SJSA1 (cell line): ENCODE measurements at places on chromosomes 3 and 15. TPM values are rescaled to one million over a fixed set of nuclear protein-coding genes. Genes with fewer than 3 reads are reported as not detected.

GRCh38 chr3:63015614-63016309 lies 140.5 kb upstream of the CADPS start:
- no peak for DNase-seq

GRCh38 chr3:159679900-159680299 lies 308.7 kb upstream of the IL12A start:
- DNase-seq = no peak

DNA sequence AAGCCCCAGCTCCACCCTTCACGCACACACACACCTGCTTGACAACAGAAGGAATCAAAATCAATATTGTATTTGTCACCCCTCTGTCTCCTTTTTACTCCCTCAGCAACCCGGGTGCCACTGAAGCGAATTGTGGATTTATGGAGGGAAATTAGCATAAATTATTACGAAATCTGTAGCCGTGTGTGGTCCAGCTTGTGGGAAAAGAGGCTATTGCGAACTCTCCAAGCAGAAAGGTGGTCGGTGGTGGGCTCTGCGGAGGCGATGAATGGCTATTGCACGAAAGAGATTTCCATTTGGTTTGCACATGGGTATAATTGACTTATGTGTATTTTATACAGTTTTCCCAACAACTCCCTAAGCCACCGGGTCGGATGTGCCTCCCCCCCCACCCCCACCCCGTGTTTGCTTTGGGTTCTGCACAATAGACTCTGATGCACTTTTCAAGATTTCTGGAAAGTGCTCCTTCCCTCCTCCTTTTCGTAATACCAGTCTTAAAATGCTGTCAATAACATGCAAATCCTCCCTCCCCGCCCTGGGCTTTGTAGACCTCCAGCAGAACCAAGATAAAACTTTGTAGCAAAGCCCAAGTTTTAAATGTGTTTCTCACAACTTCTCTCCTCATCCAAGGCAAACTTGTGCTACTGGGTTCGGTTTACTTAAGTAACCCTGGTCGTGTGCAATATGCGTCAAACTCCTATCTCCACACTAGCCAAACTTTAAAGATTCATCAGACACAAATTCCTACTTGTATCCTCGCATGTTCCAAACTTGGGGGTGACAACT lies 3.1 kb upstream of the FOXB1 start:
- no peak for DNase-seq

KLHL40 gene
- total RNA-seq = not detected in 2 replicates
